ENCODE measurements at places on chromosomes 5 and 9.

DNA sequence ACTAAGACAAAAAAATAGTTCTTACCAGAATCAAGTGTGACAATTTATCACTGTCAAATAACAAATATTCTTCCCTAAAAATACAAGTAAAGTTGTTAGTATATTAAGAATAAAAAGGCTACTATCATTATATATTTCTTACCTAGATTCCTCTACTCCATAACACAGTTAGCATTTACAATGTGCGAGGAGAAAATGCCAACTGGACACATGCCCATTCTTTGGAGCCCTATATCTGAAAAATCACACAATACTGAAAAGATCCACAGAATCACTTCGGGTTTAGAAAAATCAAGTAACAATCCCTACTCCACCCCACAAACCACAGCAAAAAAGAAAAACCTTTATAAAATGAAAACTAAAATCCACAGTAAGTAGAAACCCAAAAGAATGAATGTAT lies 70.9 kb downstream of the PKD2L2 start:
- H3K27ac ChIP-seq: peak overlapping the region; percentile 47
- H3K27me3 ChIP-seq: no peaks in the 10 kb centered on the region
- peaks cover 2% of the 10 kb centered on the region for H3K36me3 ChIP-seq

- H3K4me1 ChIP-seq: peaks cover 36% of the 10 kb centered on the region
- H3K36me3 ChIP-seq: no peaks in the 10 kb centered on the region
Measured at GRCh38 chr9:97985058-97985861, 2.1 kb downstream of the ANP32B start.

GRCh38 chr5:80128141-80128540 lies 93.0 kb downstream of the THBS4 start:
- H3K27ac ChIP-seq: peak overlapping the region; percentile 78
- H3K27me3 ChIP-seq: no peaks in the 10 kb centered on the region
- DNase-seq: no peak
- peaks cover 11% of the 10 kb centered on the region for H3K36me3 ChIP-seq
- H3K4me3 ChIP-seq: no peak overlapping the region
- peaks cover 41% of the 10 kb centered on the region for H3K4me1 ChIP-seq

DNA sequence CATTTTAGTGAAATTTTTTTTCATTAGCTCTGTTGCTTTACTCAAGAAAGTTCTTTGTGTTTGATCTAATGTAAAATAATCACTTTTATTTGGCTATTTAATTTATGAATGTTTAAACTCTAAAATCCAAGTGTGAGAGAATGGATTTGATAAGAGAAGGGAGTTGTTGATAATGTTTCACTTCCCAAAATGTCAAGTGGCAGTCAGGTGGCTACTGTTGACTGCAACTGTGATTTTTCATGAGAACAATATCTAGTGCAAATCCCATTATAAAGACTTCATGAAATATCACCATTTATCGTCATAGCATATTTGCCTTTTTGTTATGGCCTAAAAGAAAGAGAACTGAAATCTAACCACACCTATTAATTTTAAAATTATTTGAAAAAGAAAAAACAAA lies 118.3 kb upstream of the SNX2 start:
- H3K4me1 ChIP-seq: no peaks in the 10 kb centered on the region
- H3K4me3 ChIP-seq: no peak overlapping the region
- H3K36me3 ChIP-seq: no peaks in the 10 kb centered on the region
- no peak for DNase-seq

DNA sequence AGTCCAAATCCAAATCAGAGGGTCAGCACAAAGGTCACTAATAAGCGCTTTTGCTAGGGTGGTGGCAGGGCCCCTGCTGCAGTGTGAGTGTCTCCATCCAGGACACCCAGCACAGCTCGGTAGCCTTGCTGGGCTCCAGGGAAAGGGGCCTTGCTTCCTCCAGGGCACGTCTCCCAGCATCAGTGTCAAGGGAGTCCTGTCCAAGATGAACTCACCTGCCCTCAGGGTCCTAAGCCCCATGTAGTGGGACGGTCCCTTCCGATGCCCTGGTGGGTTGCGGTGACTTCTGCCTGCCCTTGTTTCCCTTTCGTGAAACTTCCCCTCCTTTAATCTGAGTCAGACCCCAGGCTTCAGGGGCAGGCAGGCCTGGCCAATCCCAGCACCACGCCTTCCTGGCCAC lies 101.7 kb downstream of the ZNF354C start:
- H3K4me1 ChIP-seq: no peaks in the 10 kb centered on the region
- DNase-seq: no peak
- no peaks in the 10 kb centered on the region for H3K36me3 ChIP-seq
- H3K27me3 ChIP-seq: no peaks in the 10 kb centered on the region
- H3K27ac ChIP-seq: no peak overlapping the region

DNA sequence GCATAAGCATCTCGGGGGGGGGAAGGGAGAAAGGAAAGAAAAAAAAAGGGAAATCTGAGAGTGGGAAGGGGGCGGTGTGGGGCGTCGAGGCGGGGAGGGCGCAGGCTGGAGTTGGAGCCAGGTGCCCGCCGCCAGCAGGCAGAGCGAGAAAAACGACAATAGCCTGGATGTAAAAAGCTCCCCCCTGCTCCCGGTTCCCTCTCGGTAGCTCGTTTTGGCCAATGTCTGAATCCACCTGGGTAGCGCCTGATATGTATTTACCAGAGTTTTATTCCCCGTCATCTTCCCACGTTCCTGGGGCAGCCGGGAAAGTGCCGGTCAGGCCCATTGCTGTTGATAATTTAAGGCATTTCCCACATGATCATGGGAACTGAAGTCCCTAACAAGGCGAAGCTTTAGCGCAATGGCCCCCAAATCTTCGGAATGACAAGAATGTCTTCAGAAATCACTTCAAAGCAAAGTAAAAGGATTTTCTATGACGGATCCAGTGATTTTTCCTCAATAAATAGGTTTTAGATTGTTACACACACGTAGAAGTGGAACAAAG lies 3.0 kb upstream of the OTP start:
- H3K4me1 ChIP-seq: peaks cover 39% of the 10 kb centered on the region
- H3K27me3 ChIP-seq: peaks cover 81% of the 10 kb centered on the region
- no peak for DNase-seq
- peaks cover 18% of the 10 kb centered on the region for H3K36me3 ChIP-seq
- H3K4me3 ChIP-seq: no peak overlapping the region

- H3K27me3 ChIP-seq: peaks cover 7% of the 10 kb centered on the region
- H3K4me1 ChIP-seq: peaks cover 70% of the 10 kb centered on the region
- no peaks in the 10 kb centered on the region for H3K36me3 ChIP-seq
Measured at GRCh38 chr5:10578869-10579268, 15.0 kb downstream of the ANKRD33B start.

DNA sequence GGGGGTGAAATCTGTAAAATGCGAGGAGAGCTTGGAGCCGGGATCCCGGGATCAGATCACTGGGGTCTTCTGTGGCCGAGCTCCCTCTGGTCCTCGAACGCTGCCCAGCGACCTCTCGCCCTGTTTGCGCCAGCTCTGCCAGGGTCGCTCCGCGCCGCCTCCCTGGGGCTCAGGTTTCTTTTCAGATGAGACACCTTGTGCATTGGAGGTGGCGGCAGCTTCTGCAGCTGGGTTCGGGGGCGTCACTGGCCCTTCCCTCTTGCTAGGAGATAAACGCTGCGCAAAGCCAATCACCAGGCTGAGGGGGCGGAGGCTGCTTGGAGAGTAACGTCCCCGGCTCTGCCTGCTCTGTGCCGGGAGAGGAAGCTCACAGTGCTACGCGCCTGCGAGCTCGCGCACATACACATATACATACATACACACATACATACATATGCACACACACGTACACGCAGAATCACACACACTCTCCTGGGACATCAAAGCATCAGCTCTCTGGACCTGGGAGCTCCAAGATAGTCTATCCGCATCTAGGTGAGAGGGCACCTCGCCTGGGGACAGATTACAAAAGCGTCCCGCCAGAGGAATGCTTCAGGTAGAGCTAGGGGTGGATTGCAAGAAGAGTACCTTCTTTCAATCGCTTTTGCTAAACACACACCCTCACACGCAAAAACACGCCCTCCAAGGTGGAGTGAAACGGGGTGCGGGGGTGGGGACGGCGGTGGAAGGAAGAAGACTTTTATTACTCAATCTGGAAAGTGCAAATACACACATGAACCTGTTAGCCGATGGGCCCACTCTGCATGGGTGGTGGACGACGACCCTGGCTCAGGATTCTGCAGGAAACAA lies at the start of gene ST8SIA4:
Gene ST8SIA4, minus strand, starts transcription at position 244 of the 849 bp plus-strand sequence. CDS start 327 bp downstream, outside the sequence.
- no peaks in the 10 kb centered on the region for H3K36me3 ChIP-seq
- H3K27me3 ChIP-seq: no peaks in the 10 kb centered on the region
- H3K27ac ChIP-seq: peak within 1 kb of the TSS; percentile 93
- DNase-seq: peak; percentile 89
- peak within 1 kb of the TSS; percentile 96 for H3K4me3 ChIP-seq

DNA sequence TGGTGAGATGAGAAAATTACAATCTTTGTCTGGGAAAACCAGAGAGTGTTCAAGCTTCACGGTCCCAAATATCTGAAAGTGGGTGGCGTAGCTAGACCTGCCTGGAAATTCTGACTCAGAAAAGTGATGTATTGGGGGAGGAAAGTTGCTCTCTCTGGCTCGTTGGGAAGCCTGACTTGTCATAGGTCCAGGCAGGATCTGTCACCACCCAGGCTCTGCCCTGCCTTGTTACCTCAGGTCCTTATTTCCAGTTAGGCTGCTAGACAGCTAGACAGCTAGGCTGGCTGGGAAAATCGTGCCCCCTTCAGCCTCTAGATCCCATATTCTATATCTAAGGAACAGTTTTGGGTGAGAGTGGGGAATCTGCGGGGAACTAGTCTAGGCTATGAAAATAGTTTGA lies 41.0 kb upstream of the HCN1 start:
- no peak overlapping the region for H3K4me3 ChIP-seq
- DNase-seq: no peak
- H3K4me1 ChIP-seq: no peaks in the 10 kb centered on the region
- H3K27ac ChIP-seq: no peak overlapping the region
- no peaks in the 10 kb centered on the region for H3K27me3 ChIP-seq

Data from naive thymus-derived CD8-positive, alpha-beta T cell (primary cell).